Right renal cortex interstitium (tissue), 3 donors: ENCODE measurements at places on chromosomes 12 and 14. TPM values are rescaled to one million over a fixed set of nuclear protein-coding genes. Genes with fewer than 3 reads are reported as not detected.
A peak's percentile ranks its signal among the peaks of the same experiment; 100 is the strongest.

DNA sequence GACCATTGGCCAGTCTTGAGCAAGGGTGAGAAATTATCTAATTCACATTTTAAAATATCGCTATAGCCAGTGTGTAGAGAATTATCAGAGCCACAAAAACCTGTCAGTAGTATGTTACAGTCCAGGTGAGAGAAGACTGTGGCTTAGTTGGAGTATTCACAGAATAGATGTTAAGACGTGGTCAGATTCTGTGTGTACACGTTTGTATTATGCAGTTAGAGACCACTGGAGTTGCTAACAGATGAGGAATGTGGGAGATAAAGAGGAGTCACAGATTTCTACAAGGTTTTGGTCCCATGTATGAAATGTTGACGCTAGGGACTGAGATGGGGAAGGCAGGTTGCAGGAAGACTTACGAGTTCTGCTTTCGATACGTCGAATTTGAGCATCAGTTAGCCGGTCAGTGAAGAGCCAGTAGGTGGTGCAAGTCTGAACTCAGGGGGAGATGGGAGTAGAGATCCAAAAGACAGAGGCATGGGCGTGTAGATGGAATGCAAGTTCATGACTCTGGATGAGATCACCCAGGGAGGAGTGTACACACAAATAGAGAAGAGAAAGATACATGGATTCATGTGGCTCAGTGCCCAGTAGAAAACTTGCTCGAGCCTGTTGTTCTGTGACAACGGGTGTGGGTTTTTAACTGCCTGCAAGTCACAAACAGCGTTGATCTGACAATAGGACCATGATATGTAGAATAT is 114.8 kb upstream of the FLRT2 start:
- no peak for DNase-seq

NOC4L gene
- polyA plus RNA-seq, result 10.9 TPM

DNA sequence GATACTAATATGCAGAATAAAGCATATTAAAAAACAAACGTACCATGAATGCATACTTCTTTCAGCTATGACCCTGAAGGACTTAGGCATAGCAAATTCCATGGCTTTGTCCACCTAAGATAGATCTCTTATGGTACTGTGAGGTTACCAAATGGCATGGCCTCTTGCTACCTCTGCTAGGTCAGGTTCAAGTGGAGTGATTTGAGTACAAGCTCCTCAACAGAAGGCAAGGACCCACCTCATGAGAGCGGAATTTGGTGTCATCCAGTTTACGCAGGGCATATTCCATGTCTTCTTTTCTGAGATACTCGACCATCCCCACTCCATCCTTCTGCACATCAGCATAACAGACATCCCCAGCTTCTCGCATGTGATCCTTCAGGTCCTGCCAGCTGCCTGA is 5.8 kb downstream of the SRSF9 start:
- DNase-seq, result no peak

SERPINA3 gene
- 0.40 TPM for polyA plus RNA-seq

- no peak for DNase-seq
Observed at GRCh38 chr14:33420051-33420627, 481.5 kb downstream of the NPAS3 start.

P2RX2 gene
- 1.3 TPM for polyA plus RNA-seq

DNA sequence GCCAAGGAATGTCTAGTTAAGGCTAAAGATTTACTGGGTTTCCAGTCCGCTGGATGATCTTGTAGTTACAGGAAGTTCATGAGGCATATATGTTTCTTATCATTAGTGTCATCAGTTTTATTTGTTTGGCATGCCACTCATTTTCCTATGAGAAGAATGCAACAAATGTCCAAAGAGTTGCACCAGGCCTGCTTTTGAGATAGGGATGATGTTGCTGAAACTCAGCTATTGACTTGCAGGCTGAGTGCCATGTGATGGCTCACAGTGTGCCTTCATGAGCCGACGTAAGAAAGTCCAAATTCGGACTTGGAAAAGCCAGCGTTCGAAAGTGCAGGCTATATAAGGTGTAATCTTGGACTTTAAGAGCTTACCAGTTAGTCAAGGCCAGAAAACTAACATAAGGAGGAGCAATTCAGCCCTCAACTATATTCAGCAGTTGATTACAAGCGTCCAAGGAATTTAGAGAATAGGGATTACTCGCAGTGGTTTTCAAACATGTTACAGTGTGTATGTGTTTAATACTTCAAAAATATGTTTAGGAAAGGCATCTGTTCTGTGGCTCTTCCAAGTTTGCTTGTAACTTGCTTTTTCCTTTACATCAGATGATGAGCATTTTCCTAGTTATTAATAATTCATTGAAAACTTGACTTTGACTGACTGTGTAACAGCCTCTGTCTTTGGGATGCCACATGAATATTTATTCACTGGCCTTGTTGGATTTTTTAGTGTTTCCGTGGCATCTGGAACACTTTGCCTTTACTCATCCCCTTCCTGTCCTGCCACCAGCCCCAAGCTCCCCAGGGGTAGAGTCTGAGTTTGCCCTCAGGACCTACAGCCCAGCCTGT is 101.3 kb downstream of the LGMN start:
- no peak for DNase-seq

GRCh38 chr12:50174971-50175715 is 8.0 kb upstream of the CERS5 start:
- DNase-seq, result peak; percentile 74

DNA sequence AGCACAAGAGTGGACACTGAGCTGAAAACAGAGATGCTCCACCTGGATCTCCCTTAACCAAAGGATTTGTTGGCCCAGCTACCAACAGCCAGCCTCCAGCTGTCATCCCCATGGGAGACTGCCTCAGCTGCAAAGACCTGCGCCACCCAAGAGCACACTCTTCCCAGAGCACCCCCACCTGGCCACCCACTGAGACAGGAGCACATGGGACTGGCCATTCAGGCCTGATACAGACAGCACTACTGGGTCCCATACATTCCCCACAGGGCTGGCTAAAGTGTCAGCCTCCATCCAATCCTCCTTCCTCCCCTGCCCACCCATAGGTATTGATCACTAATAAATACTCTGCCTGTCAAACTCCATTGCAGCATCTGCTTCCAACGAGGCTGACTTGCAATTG is 241.5 kb downstream of the BCL11B start:
- DNase-seq, result no peak

DNA sequence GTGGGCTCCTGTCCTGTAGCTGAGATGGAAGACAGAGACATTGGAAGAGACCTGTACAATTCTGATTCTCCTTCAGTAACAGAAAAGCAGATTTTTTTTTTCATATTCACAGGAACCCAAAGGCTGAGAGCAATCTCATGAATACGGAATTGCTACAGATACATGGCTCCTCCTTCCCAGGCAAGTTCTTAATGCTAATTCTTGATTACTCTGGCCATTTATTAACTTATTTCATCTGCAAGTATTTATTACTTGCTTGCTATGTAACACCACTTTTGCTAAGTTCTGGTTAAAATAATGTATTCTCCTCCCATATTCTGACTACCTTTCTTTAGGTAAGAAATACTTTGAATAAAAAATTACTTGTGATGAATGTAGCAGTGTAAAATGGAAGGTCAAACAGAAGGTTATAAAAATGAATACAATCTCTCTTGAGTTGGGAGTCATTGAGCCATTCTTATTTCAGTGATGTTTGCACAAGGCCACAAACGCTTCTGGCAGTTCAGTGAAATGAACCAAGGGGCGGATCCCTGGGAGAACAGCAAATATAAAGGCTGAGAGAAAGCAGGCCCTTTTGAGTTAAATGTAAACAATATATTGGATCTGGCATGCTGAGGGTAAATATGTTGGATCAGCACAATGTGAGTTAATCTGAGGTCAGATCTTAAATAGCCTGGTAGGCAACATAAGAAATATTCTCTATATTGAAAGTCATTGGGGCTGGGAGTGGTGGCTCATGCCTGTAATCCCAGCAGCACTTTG is 37.6 kb downstream of the MUCL1 start:
- no peak for DNase-seq

SLC5A8 gene
- polyA plus RNA-seq, result 37.2 TPM

HOXC6 gene
- 23.3 TPM for polyA plus RNA-seq
